ENCODE measurements at places on chromosomes 11 and 22.

DNA sequence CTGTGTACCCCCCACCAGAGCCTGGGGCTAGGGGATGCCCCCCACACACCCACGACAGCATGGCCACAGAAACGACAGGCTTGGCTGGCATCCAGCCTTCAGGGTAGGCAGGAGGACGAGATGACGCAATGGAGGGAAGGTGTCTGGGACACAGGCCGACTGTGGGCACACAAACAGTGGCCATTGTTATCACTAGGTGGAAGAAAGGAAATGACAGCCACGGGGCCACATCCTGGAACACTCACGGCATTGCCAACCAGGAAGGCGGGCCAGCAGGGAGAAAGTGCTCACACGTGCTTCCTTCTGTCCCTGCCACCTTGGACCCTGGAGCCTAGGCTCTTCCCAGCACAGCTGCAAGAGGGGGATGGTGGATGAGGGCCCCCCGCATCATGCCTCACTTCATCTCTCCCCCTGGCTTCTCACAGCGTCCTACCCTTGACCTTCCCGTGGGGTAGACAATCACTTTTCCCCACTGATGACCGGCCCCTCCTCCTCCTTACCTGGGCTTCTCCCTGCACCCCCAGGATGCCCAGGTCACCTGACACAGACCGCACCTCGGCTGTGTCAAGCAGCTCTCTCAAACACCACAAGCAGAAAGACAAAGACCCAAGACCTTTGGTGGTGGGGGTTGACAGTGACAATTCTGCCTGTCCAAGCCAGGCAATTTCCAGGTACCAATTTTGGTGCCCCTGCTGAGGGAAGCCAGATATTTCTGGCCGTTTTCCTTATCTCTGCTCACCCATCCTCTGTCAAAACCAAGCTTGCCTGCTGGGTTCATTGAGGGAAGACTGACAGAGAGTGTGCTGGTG is 8.6 kb downstream of the PLA2G6 start:
- no peak for DNase-seq

DNA sequence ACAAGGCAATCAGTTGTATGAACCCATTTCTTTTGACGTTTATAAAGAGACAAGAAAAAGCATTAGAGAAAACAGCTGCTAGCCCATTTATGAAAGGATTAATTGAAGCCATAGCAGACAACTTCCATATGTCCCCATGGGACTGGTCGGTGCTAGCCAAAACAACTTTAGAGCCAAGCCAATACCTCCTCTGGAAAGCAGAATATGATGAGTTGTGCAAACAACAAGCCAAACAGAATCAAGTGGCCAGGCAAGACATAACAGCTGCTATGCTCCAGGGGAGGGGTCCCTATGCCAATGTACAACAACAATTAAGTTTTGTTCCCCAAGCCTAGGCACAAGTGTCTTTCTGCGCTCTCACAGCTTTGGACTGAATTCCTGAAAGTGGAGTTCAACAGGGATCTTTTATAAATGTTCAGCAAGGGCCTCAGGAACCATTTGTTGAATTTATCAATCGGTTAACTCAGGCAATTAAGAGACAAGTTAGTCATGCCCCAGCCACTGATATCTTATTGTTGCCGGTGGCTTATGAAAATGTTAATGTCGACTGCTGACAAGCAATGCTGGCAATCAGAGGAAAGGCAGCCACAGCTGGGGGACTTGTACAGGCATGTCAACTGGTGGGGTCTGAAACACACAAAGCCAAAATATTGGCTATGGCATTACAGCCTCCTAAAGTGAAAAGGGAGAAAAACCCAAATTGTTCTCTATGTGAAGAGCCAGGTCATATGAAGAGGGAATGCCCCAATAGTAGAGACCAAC is 1593.1 kb upstream of the TENM4 start:
- no peak for DNase-seq

DNA sequence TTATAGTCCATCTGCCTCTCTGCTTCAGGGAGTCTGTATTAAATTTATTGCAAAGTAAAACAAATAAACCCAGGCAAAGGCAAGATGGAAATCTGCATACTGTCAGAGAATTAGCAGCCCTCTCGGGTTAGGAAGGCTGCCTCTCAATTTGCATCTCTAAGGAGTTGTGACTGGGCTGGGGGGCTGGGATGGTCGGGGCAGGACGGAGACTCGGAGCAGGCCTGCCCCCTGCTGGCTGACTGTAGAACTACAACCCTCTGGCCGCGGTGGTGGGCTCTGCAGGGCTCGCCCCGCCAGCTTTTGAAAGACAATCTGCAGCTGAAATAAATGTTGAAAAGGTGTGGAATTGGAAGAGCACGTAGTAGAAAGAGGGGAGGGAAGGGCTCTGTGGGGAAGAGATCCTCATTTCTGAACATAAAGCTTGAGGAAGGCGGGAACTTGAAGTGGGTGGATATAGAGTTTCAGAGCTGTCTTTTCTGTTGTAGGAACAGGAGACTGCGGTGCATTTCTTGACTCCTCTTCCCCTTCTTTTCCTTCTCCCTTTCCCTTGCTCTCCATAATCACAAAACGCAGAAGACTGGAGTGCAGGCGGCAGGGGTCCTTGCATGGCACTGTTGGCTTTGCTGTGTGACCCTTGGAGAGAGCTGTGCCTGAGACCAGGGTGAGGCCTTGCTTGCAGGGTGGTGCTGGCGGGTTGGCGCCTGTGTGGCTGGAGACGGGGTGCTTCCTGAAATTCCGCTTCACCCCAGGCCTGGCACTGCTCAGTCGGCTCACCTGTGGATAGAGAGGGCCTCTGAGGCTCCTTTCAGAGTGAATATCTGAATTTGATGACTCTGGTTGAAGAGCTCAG is 22.6 kb upstream of the PKNOX2 start:
- peak; percentile 27 for DNase-seq

DNA sequence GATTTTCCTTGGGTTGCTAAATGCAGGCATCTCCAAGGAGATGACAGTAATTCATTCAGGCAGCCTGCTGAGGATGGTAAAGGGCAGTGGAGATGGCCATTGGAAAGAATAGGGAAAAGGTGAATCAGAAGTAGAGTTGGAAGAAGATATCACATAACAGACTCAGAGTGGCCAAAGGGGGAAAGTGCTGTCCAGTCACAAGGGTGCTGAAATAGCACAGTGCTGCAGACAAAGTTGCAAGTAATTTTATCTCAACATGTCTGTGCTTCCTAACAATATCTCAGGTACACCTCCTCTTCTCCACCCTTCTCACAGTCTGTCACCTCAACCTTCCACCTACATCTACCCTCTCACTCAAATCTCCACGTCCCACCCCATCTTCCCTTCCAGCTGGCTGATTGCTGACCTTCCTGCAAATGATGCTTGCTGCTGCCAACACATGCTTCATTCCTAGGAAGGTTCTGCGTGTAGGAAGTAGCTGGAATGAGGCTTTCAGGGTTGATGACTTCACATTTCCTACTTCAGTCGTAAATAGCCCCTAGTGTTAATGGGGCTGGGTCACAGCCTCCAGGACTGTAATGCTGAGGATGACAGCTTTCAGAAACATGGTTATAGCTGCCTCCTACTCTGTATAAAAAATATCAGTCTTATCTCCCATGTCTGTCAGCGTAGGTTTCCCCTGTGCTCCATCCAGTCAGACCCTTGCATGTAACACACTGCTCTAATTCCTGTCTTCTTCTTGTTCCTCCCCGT is 123.9 kb downstream of the CTNND1 start:
- DNase-seq: no peak

GRCh38 chr11:86486261-86487030 is 111.8 kb downstream of the CCDC81 start:
- DNase-seq: no peak

- DNase-seq: no peak
These were observed 82.0 kb upstream of the ARHGAP32 start for GRCh38 chr11:129273944-129274711.

DNA sequence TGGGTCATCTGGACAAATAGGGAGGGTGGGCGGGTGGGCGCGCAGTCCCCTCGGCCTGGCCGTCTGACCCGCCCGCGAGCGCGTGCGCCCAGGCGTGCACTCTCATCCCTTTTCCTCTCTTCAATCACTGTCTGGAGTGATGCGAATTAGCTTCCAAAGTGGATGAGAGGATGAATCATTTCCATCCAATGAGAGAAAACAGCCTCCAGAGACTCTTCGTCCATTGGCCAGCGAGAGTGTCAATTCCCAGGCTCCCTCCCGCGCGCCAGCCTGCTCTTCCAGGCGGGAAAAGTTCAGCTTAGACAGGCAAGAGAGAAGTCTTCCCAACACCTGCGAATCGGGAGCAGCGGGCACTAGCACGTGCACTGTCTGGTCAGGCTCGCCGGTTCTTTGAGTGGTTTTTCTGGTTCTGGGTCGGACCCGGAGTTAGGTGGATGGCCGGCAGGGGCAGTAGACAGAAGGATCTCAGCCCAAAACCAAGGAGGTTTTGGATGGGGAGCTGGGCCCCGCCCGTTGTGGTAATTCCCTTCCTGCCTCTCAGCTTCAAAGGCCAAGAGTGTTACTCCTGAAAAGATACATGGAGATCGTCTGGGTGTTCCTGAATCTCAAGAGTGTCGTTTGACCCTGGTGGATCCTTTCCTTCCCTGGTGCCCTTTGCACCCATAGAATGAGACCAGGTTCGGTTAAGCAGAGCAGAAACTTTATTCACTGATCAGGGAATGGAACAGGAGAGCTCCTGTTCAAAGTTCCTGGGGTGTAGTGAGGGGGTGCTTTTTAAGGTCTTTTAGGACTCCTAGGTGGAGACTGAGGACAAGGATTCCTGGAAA is 33.4 kb upstream of the GLYATL1 start:
- DNase-seq: no peak

DNA sequence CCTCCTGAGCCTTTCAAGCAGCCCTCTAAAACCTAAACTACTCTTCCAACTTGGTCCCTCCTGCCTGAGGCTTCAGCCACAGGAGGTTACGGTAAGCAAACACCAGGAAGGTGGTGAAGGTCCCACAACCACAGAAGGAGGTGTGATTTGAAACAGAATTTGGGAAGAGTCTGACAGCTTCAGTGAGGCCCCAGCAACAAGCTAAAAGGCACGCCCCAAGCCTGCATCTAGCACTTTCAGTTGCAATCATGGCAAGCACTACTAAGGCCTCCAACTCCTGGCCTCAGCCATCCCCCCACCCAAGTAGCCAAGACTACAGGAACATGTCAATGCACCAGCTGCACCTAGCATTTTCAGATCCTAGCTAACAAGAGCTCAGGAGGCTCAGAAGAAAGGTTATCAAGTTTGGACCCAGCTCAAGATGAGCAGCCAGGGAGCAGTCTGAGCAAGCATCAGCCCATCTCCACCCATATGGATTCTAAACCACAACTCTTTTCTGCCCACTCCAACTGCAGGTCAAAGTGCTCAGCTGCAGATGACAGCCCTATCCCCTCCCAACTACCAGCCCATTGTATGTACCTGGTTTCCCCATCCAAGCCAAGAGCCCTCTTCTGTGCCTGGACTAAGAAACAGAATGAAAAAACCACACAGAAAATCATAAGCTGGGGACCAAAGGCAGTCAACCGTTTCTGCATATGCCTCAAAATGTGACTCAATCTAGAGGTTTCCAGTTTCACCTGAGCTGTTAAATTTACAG is 10.4 kb upstream of the AHNAK start:
- peak; percentile 53 for DNase-seq

DNA sequence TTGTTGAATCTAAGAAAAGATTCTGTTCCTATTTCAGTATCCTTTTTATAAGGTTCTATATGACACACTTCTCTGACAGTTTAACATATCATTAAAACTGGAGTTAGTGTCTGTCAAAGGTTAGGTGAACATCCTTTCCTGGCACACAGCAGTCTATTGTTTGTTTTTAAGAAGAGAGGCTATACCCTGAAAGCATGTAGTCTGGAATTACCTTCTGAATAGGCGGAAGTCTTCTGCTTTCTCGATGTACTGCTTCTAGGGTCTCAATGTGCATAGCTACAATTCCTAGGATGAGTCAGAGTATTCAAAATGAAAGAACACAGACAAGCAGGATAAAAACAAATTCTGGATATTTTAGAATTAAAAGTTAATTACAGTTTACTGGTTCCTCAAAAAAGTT is 188.6 kb downstream of the SWAP70 start:
- no peak for DNase-seq

DNA sequence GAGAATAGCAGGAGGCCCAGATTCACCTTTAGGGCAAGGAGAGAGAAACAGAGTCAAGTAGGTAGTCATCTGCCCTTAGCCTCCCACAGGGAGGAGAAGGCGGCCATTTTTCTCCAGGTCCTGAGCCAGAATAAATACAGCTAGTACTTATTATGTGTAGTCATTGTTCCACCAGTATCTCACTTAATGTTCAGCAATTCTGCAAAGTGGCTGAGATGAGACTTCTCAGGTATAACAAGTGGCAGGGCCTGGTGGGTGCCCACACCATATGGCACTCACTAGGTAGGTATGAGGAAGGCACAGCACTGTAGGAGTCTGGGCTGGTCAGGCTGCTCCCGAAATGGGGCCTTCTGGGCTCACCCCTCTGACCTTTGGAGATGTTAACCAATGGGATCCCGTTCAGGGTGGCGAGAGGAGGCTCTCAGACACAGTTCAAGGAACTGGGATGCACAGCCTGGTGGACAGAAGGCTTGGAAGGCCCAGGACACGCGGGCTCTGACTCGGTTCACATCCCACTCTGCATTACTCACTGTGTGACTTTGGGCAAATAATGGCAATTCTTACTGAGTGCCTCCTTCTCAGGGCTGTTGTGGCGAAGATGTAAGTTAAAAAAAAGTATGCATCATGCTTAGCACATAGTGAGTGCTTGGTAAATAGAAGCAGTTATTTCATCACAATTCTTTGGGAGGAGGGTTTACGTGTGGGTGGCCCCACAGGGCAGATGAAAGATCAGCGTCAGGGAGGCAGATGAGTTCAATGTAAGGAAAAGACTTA is 25.1 kb downstream of the RTN4RL2 start:
- DNase-seq: no peak

DNA sequence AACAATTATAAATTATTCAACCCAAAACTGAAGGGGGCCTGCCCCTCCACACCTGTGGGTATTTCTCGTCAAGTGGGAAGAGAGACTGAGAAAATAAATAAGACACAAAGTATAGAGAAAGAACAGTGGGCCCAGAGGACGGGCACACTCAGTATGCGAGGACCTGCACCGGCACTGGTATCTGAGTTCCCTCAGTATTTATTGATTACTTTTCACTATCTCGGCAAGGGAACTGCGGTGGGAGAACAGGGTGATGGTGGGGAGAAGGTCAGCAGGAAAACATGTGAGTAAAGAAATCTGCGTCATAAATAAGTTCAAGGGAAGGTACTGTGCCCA is 3.2 kb downstream of the C11orf54 start:
- no peak for DNase-seq

DNA sequence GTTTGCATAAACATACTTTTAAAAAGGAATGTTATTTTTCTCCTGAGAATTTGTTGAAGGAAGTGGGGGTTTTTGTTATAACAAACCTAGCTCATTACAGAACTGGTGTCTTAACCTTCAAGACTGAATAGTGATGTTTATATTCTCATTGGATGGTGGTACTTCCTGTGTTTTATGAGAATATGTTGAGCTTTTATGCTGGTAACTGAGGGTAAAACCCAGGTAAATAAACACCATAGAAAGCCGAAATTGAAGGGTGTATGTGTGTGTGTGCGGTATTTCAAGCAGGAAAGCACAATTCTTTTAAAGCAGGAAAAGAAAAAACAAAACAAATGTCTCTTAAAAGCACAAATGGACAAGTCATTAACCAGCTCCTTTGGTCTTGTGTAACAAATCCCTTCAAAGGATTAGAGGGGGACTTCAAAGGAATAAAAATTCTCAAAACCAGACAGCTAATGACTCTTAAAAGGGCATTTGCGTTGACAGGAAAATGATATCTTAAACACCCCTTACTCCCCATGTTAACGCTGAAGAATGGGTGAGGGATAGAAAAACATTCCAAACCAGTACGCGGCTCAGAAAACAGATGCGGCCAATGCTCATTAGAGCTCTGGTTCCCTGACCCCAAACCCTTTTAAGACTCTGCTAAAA is 23.8 kb downstream of the LMO2 start:
- DNase-seq: no peak

- no peak for DNase-seq
These were observed 13.5 kb upstream of the SPI1 start for GRCh38 chr11:47391711-47392432.
